Activated T-helper 1 cell treated with anti-CD3 and anti-CD28 coated beads, Interleukin-2, amount 50 U/mL, for 16 hours (primary cell): ENCODE measurements at places on chromosomes 6 and 20.

GRCh38 chr6:123804014-123804786, 535 bp downstream of the NKAIN2 start:
- no peak for DNase-seq

DNA sequence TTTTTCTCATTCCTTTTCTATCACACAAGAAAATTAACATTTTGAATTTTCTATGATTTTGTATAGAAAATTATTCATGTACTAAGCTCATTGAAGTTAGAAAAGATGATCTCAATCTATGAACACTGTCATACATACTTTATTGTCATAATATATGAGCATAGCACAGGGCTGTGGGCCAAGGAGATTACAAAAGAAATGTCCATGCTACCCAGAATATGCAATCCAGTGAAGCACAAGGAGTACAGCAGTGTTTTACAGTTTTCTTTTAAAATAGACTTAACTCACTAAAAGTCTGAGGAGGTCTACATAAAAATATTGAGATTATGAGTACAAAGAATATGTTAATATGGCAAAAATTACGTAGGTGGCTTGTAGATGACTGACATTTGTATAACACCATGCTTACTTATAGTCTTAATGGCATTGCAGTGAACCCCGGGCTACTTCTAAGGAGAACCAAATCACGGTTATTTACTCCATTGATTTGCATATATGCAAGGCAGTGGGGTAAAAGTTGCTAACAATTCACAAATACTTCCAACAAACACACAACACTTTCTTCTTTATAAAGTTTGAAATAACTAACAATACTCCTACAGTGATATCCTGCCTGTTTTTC, 257.1 kb downstream of the BCKDHB start:
- no peak for DNase-seq

DNA sequence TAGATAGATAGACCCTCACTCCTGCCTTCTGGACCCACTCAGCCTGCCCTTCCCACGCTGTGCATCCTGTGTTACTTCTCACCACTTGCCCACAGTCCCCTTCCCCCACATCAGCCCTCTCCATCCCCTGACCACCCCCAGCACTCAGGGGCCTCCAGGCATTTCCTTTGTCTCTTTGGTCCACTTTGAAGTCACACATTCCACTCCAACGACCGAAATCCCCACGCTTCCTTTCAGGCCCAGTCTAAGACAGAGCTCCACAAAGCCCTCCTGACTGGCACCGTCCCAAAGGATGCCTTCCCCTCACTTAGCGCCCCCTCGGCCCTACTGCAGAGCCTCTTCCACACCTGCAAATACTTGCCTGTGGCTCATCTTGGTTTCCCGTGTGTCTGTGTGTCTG, 83.8 kb downstream of the FOXF2 start:
- DNase-seq = no peak

DNA sequence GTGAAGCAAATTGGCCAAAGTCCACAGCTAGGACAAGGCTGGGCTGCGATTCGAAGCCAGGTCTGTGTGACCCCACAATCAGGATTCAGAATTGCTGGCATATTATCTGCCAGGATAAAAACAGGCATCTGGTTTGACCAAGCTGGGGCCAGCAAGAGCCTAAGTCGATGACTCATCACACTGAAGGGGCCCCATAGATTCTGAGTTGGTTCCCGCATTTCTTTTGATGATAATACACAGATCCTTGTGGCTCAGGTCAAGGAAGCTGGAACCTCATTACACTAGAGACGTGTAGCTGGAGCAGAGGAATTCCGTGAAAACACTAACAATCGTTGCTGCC, 6.5 kb downstream of the KCNB1 start:
- no peak for DNase-seq
